ENCODE measurements at places on chromosomes 12 and 14.

GRCh38 chr14:94129111-94129757 is at the start of gene IFI27L2:
Gene IFI27L2, minus strand, starts transcription at chr14:94129604. Its CDS starts 40 bp downstream, at chr14:94129564.
- DNase-seq, result no peak

DNA sequence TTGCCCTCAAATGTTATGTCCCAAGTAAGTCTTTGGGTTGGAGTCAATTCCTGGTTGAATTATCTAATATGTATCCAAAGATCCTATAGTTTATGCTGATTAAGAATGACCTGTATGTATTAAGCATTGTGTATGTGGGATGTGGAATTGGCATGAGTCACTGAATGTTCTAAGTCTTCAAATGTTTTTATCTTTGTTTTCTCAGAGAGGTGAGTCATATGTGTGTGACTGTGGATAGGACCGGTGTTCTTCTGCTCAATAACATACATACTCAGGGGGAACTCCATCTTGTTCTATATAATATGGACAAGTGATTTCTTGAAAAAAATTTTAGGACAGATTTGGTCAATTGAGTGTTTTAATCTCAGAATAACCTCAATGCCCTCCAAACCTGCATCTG is 57.9 kb downstream of the NAV3 start:
- DNase-seq, result no peak

GRCh38 chr14:26939755-26940154 is 341.9 kb upstream of the NOVA1 start:
- no peak for DNase-seq

DNA sequence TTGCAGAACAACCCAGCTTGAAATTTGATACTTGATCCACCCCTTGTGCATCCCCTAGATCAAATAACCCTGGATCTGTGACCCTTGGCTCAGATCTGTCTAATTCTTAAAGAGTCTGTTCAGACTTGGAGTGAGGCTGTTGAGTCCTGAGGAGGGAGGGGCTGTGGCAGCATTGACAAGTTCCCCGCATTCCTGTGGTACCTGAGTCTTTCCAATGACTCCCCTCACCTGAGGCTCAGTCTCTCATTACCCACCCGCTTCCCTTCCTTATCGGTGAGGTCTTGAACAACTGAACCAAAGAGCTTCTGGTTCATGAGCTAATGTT is 16.1 kb upstream of the HDAC7 start:
- no peak for DNase-seq

GRCh38 chr12:81162391-81163136 is 84.7 kb downstream of the ACSS3 start:
- no peak for DNase-seq

- DNase-seq, result no peak
These were observed 49.4 kb downstream of the CD9 start for GRCh38 chr12:6249580-6249979.

DNA sequence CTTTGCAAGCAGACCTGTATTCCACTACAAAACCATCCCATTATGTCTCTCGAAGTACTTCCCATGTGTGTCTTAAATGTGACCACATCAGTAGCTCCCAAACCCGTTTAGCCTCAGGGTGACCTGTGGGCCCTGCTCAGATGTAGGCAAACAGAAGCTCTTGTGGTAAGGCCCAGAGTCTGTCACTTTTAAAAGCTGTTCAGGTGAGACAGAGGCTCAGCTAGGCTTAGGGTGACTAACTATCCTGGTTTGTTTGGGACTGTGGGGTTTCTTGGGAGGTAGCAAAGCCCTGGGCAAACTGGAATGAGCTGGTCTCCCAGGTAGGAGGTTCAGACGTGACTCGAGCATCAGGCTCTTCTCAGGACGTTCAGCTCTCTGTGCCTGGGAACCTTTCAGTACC is 64.5 kb upstream of the VASH1 start:
- no peak for DNase-seq

GRCh38 chr12:58809064-58809607 is 111.2 kb downstream of the LRIG3 start:
- DNase-seq, result no peak

DNA sequence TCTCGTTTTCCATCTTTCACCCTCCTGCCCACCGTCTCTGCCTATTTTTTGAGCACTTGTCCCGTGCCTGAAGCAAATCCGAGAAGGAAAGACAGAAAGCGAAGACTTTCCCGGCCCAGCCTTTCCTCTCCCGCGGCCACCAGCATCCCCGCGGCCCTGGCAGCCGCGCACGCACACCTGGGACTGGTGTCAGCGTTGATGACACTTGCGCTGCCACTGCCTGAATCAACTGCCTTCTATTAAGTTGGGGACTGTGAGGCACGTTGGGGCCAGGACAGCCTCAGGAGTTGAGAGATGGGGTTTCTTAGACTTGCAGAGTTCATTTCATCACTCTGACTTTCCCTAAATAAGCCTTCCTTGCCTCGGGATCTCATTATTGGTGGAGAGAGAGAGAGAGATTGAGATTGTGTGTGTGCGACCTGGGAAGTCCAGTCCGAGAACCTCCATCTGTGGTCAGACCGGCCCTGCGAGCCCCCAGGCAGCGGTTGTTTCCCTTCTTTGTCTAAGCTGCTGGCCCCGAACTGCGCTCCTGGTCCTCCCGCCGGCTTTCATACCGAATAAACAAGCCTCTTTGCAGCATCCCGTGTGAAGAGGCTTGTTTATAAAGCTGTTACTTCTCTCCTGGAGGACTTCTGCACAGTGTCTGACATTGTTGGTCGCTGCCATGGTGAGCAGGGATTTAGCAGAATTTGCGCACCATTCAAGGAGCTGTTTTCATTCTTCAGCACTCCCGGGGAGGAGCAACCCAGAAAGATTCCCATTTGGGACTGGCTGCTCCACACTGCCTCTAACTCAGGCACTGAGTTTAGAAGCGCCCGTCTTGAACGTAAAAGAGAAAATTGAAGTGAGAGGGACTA is 1.5 kb downstream of the PDZRN4 start:
- DNase-seq, result no peak

- DNase-seq, result no peak
These were observed 1115.8 kb upstream of the ATXN7L3B start for GRCh38 chr12:73421832-73422231.

GRCh38 chr12:122137681-122138080 is 36.3 kb downstream of the IL31 start:
- DNase-seq, result no peak

All from DMS 273 treated with DMSO at 0.1 percent for 48 hours (cell line).